Hindlimb muscle (tissue), 1 donor: ENCODE measurements at places on chromosomes 11 and 22. TPM values are rescaled to one million over a fixed set of nuclear protein-coding genes. Genes with fewer than 3 reads are reported as not detected.

The LRRC4C gene
- polyA plus RNA-seq: 1.2 TPM

The RIMBP3B gene
- not detected for polyA plus RNA-seq

The GAB4 gene
- not detected for polyA plus RNA-seq

The SLC5A1 gene
- polyA plus RNA-seq: 2.2 TPM

The GAL3ST3 gene
- 0.34 TPM for polyA plus RNA-seq

The NCR3LG1 gene
- polyA plus RNA-seq: 0.28 TPM

The DNAJC4 gene
- polyA plus RNA-seq: 66.2 TPM

The EHF gene
- 0.22 TPM for polyA plus RNA-seq

The OSM gene
- 0.17 TPM for polyA plus RNA-seq

The THY1 gene
- 98.7 TPM for polyA plus RNA-seq

The CCDC134 gene
- 10.2 TPM for polyA plus RNA-seq

The PARVB gene
- 52.7 TPM for polyA plus RNA-seq

The OR6T1 gene
- polyA plus RNA-seq: not detected

The SLC43A3 gene
- polyA plus RNA-seq: 24.7 TPM

The C2CD2L gene
- polyA plus RNA-seq: 8.0 TPM

The LRP4 gene
- 20.7 TPM for polyA plus RNA-seq

The MGAT3 gene
- polyA plus RNA-seq: 4.1 TPM

The SMTNL1 gene
- 148 TPM for polyA plus RNA-seq

The ELFN2 gene
- polyA plus RNA-seq: 1.1 TPM

The CCDC157 gene
- polyA plus RNA-seq: 1.7 TPM

The BRSK2 gene
- polyA plus RNA-seq: 1.1 TPM

The LDHAL6A gene
- 0.22 TPM for polyA plus RNA-seq

The C11orf86 gene
- polyA plus RNA-seq: not detected

The MMP12 gene
- polyA plus RNA-seq: not detected

The SAA1 gene
- not detected for polyA plus RNA-seq

The RFPL2 gene
- polyA plus RNA-seq: not detected

The APOL6 gene
- polyA plus RNA-seq: 2.8 TPM

The FOLR2 gene
- 31.4 TPM for polyA plus RNA-seq
